Germinal center (tissue), 1 donor: ENCODE measurements at places on chromosomes 7 and 10.

GRCh38 chr10:47225928-47226645 is 73.9 kb upstream of the GDF10 start:
- no peak for DNase-seq

GRCh38 chr10:107689323-107689722 is 524.8 kb upstream of the SORCS1 start:
- DNase-seq = no peak

DNA sequence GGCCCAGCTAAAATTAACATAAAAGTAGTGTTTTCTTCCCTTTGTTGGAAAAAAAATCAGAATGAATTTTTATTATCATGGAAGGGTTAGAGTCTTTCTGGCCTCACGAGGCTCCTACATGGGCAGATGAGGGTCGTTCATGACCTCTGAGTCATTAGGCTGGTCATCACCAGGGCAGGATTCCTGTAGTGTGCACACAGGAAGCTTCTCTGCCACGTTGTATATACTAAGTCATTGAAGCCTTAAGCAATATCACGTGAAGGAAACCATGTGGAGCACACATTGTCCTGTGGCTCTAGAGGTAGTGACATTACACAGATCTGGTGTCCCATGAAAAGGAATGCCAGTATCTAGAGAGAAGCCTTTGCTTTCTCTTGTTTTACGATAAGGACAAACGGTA is 84.7 kb upstream of the C1QL3 start:
- no peak for DNase-seq

- no peak for DNase-seq
Observed at GRCh38 chr7:102454468-102454867, 10.2 kb downstream of the ALKBH4 start.

- DNase-seq = no peak
Observed at GRCh38 chr10:11012421-11013295, 5.0 kb upstream of the CELF2 start.

GRCh38 chr10:97131181-97131628 is 54.6 kb downstream of the SLIT1 start:
- no peak for DNase-seq
